H54 (cell line): ENCODE measurements at places on chromosomes 2 and 18.

GRCh38 chr2:73762571-73762970, 17.3 kb downstream of the DUSP11 start:
- DNase-seq = peak; percentile 41

GRCh38 chr18:22213333-22213973, 44.1 kb downstream of the GATA6 start:
- DNase-seq = no peak

DNA sequence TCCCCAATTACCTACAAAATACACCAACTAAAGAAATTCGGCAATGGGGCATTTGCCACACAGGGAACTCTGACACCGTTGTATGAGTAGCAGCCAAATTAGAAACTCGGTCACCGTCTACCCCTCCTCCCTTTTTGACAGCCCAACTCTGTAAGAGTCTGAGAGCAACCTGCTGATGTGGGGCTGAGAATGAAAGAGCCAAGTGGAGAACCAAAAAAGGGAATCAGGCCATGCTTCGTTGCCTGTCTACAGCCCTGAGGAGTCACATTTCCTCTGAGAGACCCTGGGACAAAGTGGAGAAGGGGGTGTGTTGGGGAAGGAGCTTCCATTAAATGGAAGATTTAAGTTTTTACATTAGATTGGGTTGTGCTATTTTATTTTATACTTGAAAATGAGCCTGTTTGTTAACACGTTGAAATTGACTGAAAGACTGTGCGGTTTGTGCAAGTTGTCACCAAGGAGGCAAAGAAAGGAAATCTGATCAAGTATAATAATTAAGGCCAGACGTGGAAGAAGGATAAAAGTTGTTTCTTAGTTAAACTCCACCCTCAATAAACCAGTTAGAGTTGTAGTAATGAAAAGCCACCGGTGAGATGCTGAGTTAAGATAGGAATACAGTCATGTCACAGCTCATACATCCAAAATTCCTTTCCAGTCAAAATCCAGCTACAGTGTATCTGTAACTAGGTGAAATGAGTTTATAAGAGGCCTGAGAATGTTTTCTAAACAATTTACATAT, 131.7 kb upstream of the CREB1 start:
- no peak for DNase-seq

- DNase-seq = no peak
These were observed 46.8 kb downstream of the ANTXR1 start for GRCh38 chr2:69059731-69060290.

DNA sequence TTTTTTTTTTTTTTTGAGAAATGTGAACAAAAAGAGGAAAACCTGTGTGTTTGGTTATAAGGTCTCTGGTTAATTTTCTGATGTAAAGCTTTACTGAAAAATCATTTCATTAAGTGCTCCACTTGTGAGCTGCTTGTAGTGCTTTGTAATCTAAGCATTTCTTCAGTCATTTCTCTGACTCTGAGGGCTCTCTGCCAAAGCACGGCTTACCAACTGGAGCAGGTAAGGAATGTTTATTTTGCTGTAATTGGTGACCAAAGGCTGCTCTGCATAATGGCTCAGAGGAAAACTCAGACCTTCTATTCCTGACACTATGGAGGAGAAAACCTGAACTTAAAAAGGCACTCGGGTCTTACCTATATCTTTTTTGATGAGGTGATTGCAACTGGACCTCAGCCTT, 848.8 kb downstream of the MBD2 start:
- DNase-seq = no peak

- DNase-seq = no peak
These were observed 34.9 kb downstream of the SMAD7 start for GRCh38 chr18:48915626-48916425.

DNA sequence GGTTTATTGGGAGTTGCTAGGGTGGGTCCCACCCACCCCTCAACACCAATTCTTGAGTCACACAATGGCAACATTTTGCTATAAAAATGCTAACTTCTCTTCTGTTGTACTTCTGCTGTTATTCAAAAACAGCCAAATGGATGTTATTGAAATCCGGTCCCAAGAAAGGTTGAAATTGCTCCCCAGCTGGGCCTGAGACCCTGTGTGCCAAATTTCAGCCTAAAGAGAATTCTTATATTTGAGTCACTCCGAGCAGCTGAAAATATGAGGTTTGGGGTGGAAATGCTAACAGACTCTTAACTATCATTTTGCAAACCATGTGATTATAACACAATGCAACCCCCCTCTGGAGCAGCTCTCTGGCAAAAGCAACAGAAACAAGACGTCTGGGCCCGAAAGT, 27.0 kb upstream of the ACVR1 start:
- DNase-seq = no peak

GRCh38 chr2:150339282-150339681, 148.2 kb downstream of the RND3 start:
- DNase-seq = no peak

GRCh38 chr2:74093426-74093825, 54.3 kb downstream of the BOLA3 start:
- DNase-seq = no peak

GRCh38 chr2:109685453-109685852, 71.3 kb downstream of the SOWAHC start:
- no peak for DNase-seq

GRCh38 chr2:197010200-197011020, 83.9 kb upstream of the PGAP1 start:
- no peak for DNase-seq

- no peak for DNase-seq
These were observed 74.2 kb downstream of the CHRNA1 start for GRCh38 chr2:174690026-174690425.

GRCh38 chr2:45885171-45885621, 233.7 kb downstream of the PRKCE start:
- no peak for DNase-seq

- no peak for DNase-seq
These were observed 13.3 kb downstream of the DGKD start for GRCh38 chr2:233367586-233367985.

GRCh38 chr2:216570357-216570756, 62.9 kb upstream of the IGFBP2 start:
- DNase-seq = no peak

DNA sequence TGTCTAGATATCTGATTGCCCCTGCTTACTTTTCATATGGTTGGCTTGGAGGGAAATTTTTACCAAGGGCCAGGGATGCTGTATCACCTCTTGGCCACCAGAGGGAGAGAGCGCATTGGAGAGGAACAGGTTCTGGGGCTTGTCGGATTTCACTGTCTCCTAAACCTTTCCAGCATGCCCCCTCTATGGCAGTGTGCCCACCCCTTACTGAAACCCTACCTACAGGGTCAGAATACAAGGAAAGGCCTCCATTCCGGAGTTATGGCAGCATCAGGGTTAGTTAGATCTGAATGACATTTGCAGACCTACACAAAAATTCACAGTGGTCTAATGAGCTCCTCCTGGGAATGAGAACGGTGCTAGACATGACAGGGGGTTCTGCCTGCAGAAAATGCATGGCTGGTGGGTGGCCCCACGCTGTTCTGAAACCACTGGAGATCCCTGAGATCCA, 5.8 kb downstream of the SLC14A2 start:
- peak; percentile 15 for DNase-seq

GRCh38 chr2:208608122-208608835, 201.7 kb downstream of the PTH2R start:
- no peak for DNase-seq

DNA sequence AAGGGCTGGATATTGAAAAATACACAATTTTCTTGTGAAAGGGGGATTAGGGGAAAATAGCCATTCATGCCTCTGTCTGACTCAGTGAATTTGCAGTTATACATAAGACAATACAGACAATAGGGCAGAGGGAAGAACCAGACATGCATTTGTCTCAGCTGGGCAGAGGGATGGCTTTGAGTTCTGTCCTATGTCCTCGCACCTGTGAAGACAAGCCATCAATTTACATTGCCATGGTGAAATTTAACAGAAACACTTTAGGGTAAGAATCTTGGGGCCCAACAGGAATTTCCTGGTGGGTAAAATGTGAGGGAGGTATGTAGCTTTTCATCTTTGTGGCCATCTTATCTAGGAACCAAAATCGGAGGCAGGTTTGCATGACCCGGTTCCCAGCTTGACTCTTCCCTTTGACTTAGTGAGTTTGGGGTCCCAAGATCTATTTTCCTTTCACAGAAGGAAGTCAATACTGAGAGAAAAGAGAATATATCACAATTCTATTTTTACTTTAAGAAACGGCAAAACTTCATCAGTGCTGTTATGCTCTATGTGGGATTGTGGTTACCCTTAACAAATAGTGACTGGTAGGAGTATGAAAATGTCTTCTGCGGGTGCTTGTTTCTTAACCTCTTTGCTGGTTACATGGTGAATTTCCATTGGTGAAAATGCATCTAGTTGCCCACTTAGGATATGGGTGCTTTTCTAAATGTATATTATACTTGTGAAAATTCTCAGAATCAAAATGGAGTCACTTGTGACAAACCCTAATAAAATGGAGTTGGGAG, 221.8 kb downstream of the SPP2 start:
- no peak for DNase-seq

DNA sequence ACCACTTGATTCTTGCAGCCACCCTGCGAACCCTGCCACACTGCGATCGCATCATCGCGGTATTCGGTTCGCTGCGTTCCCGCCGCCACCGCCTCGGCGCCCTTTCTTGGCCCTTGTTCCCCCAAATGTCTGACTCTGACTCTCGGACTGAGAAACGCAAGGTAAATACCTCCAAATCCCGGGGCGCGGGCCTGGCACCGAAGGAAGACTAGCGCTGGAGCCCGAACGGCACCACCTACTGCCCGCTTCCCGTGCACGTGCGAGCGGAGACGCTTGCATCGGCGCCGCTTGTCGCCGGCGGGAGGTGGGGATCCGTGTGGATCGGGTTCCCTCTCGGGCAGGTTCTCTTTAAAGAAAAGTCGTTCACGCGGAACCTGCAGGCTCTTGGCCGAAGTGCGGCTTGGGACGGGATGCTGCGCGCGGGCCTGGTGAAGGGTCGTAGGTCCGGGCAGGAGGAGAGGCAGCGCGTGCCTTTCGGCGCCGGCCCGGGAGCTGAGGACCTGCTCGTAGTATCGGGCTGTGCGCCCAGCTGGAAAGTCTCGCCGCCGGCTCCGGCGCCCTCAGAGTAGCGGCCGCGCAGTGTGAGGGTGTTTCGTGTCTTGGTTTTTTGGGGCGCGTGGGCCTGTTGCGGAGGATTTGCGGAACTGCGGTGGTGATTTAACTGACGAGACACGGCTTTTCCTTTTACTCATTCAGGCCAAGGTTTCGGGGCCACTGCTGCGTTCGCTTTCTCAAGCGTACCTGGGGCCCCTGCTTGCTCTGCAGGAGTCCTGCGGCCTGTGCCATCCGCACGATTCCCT, 514 bp downstream of the BCL2L11 start:
- DNase-seq = peak; percentile 43

- no peak for DNase-seq
These were observed 42.1 kb upstream of the MRPL19 start for GRCh38 chr2:75604484-75604883.

GRCh38 chr2:382728-383022, 94.8 kb upstream of the ALKAL2 start:
- no peak for DNase-seq

- peak; percentile 75 for DNase-seq
These were observed 27.7 kb downstream of the SMAD7 start for GRCh38 chr18:48922801-48923730.

GRCh38 chr2:27485496-27485895, 4.0 kb downstream of the IFT172 start:
- DNase-seq = no peak

DNA sequence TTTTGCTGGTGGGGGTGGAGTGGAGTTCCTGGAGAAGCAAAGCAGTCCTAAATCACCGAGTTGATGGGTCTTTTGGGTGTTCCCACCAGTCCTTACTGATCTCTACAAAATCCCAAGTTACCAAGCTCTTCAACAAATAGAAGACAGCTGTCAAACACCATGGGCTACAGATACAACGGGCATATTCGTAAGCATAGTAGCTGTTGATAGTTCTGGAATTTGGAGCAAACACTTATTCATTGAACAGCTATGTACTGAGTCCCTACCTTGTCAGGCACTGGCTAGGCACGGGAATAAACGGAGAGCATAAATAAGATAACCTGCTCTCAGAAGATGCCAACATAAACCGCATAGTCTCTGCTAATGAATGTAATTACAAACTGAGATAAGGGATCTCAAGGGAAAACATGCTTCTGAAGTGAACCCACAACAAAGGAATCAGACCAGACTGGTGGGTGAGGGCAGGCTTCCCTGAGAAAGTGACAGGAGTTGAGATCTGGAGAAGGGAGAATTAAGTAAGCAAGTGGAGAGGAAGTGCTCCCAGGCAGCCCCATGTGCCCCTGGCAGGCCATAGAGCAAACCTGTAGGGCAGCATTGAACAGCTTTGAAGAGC, 947 bp upstream of the ANKRD44 start:
- DNase-seq = no peak

- DNase-seq = no peak
These were observed 16.4 kb upstream of the MARCHF7 start for GRCh38 chr2:159695795-159696448.

- no peak for DNase-seq
These were observed 73.2 kb downstream of the CERS6 start for GRCh38 chr2:168529054-168529833.

GRCh38 chr2:189276277-189276676, 96.7 kb upstream of the COL5A2 start:
- DNase-seq = no peak

- no peak for DNase-seq
These were observed 85.2 kb downstream of the RBMS1 start for GRCh38 chr2:160408173-160408958.

DNA sequence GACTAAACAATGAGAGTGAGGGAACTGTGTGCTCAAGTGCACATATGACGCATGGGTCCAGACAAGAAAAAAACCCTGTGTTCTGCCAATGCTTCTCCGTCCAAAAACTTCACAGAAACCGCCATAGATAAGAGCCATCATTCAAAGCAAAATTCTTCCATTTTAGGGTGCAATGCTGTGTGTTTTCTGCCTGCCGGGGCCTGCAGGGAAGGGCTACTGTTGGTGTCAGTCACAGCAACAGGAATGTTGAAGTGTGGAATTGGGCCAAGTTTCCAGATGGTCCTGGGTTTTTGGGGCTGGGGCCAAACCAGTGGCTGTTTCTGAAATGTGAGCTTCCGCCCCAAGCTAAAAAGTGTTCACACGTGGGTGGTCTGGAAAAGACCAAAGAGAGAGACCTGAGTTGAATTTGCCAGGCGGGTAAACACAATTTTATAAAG, 677 bp upstream of the MC2R start:
- DNase-seq = no peak

DNA sequence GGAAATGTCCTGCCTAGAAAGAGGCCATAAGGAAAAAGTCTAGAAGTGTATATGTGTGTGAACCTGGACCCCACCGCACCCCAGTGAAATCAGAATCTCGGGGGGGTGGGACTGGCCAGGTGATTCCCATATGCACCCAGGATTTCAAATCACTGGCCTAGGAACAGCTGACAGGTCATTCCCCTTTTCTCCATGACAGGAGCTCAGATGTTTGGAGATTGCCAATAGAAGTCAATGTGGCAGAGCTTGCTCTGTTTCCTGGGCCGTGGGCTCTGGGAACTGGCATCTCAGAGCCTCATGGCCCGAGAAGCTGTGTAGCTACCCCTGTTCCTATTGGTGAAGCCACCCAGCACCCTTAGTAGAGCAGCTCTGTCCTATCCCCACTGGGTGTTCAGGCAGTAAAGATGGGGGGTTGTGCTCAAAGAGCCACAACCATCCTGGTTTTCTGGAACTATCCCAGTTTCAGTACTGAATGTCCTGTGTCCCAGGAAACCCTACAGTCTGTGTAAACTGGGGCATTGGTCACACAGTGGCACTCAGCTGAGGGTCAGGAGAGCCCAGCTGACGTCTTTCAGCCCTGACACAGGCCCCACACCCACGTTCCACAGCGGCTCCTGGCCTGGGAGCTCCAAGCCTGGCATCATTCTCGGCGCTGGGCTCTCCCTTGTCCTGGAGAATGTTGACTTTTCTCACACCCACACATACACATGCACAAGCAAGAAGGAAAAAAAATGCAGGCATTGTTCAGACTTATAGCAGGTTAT, 18.9 kb downstream of the GNLY start:
- no peak for DNase-seq
